ENCODE measurements at places on chromosomes 4 and X.

- DNase-seq = no peak
Observed at GRCh38 chr4:16092682-16093319, 9.0 kb upstream of the PROM1 start.

- DNase-seq = no peak
Observed at GRCh38 chrX:105463473-105463872, 243.0 kb upstream of the TEX13A start.

- DNase-seq = no peak
Observed at GRCh38 chr4:185318679-185319078, 77.0 kb downstream of the LRP2BP start.

GRCh38 chr4:27020203-27020602, 159.6 kb downstream of the STIM2 start:
- no peak for DNase-seq

DNA sequence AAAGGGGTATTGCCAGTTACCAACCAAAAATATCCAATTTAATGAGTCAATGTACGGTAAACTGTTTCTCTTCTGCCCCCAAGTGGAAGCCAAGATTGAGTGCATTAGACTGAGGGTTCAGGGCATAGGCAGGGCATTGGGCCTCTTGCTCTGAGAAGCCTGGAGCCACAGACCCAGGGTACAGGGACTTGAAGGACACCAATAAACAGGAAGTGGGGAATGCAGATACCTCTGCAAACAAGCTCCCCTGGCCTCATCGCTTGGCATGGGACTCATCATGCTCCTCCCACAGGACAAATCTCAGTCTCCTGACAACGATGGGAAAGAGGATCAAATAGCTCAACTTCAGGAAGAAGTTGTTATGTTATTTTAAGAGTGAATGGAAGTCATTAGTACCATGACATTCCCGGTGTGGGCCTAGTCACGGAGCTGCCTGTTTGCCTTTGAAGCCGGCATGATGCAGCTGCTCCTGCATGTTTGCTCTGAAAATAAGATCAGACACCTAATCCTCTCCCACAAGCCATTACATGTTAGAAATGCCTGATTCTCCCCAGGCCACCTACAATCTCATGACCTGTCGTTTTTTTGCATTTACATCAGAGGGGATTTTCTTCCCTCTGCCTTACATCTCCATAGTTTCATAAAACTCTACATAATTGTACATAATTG, 224.2 kb downstream of the RCHY1 start:
- no peak for DNase-seq

- DNase-seq = no peak
Observed at GRCh38 chr4:153929675-153930074, 140.8 kb upstream of the SFRP2 start.

- DNase-seq = no peak
Observed at GRCh38 chr4:165662341-165662740, 210.7 kb upstream of the TLL1 start.

DNA sequence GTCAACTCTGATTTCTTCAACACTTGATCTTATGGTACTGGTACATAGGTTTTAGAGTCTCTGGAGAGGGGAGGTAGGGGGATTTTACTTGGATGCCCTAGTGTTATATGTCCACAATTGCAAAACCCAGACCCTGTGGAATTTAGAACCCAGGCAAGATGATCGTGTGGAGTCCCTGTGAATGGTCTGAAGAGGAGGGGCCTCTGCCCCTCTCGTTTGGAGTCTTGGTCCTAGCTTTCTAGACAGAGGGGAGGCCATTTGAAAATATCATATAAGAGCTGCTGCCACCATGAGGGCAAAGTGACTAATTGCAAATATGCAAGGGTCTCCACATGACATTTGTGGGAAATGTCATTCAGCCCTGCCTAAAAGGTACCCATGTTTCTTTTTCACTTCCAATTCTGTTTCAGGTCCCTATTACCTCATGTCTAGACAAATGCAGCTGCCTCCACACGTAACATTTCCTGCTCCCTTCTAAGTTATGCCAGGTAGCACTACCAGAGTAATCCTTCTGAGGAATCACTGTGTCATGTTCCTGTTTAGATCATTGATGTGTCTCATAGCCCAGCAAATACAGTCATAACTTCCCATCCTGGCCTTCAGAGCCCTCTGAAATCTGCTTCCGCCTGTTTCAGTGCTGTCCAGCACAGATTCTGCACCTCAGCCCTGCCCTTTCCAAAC, 126.8 kb downstream of the KLHL8 start:
- peak; percentile 8 for DNase-seq

GRCh38 chr4:182143086-182143821, 99.9 kb upstream of the TENM3 start:
- no peak for DNase-seq

DNA sequence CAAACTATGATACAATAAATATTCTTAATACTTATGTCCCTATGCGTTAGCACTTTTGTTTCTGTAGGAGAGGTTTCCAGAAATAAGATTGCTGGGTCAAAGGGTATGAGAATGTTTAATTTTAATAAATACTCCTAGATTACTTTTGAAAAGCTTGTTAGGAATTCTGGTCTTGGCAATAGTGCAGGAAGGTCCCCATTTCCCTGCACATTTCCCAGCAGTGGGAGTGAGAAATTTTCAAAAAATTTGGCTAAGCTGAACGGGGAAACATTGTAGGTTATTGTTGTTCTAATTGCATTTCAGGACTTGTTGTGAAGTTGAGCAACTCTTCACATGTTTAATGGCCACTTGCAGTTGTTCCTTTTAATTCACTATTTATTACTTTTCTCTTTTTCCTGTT, 27.1 kb downstream of the IGFBP7 start:
- no peak for DNase-seq

GRCh38 chr4:169270810-169271691, at the start of gene SH3RF1:
SH3RF1 (minus strand) TSS chr4:169270956; CDS start chr4:169269212, 1,744 bp downstream.
- DNase-seq = peak; percentile 13

DNA sequence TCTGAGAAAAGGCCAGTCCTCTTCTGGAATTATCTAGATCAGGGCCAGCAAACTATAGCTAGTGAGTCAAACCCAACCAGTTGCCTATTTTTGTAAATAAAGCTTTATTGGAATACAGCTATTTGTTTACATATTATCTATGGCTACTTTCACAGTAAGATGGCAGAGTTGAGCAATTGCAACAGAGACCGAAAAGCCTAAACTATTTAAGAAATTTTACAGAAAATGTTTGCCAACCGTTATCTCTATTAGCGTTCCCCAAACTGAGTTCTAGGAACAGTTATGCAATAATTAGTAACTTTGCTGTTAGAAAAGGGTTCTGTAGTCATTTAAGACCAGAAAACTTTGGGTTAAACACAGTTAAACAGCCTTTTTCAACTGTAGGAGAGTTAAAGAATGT, 10.5 kb downstream of the TEX13B start:
- no peak for DNase-seq

DNA sequence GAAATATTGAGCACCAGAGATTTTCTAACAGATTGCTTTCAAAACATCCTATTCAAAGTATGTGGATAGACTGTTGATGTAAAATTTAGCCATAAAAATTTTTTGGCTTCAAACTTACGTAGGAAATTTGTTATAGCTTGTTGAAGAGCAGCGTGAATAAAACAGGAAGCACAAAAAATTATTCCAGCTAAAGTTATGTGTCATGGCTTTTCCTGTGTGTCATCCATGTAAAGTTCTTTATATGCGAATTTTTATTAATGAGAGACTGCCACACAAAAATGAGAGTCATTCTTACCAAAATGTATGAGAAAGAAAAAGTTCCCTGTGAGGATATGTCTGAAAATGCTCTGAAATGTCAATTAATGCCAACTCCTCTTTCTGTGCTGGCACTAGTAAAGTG, 19.5 kb downstream of the EPGN start:
- DNase-seq = no peak

- DNase-seq = no peak
Observed at GRCh38 chr4:2280531-2281300, 18.8 kb upstream of the MXD4 start.

GRCh38 chr4:88911246-88912212, 145.5 kb downstream of the FAM13A start:
- no peak for DNase-seq

DNA sequence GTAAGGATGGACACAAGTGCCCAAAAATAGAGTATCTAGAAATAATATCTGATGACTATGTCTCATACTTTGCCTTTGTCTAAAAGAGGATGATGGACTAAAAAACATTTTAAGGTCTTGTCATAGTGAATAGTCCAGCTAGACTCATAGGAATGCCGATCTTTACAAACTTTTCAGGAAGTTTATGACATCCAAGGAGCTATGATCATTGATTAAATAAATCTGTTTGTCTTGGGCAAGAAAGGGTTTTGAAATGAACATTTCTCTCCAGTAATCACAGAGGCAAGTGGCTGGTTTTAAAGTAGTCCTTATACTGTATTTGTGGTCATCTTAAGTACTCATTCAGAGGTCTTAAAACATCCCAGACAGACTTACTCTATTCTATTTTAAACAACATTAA, 109.8 kb downstream of the MAPK10 start:
- DNase-seq = no peak

- DNase-seq = no peak
Observed at GRCh38 chrX:43065978-43066377, 288.0 kb upstream of the PPP1R2C start.

DNA sequence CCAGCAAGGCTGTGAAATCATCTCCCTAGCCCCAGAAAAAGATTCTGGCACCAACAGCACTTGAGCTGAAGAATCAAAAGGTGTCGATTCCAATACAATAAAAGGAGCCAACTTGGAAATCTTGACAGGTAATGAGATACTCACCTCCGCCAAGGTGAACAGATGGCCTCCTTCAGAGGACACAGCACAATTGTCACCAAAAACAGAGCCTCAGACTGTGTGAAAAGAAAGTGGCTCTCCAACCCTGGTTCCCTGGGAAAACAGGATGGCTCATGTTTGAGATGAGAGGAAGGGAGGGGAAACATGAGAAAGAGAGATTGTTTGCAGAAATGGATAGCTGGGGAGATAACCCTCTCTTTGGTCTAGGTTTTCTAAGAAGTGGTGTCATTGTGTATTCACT, 168.9 kb downstream of the HS3ST1 start:
- no peak for DNase-seq

- DNase-seq = no peak
Observed at GRCh38 chr4:1310796-1311631, 21.3 kb downstream of the MAEA start.

GRCh38 chrX:152733261-152733975, at the start of the genes CSAG1 and MAGEA12:
CSAG1 (minus strand) TSS chrX:152733721; CDS start chrX:152732460, 1,261 bp downstream.
MAGEA12 (plus strand) TSS chrX:152733757; CDS start chrX:152736162, 2,405 bp downstream.
- no peak for DNase-seq

DNA sequence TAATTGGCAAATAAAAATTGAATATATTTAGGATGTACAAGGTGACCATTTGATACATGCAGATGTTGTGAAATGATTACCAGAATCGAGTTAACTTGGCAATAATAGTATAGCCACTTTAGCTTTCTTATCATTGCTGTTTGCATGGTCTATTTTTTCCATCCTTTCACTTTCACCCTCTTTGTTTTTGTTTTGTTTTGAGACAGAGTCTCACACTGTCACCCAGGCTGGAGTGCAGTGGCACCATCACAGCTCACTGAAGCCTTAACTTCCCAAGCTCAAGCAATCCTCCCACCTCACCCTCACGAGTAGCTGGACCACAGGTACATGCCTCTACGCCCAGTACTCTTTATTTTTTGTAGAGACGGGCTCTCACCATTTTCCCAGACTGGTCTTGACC, 218.6 kb upstream of the ADGRL3 start:
- no peak for DNase-seq

All from stimulated activated CD8-positive, alpha-beta memory T cell treated with anti-CD3 and anti-CD28 coated beads, Interleukin-7, amount 100 ng/mL, for 4 hours (primary cell).